ENCODE measurements at places on chromosomes 1 and 21. TPM values are rescaled to one million over a fixed set of nuclear protein-coding genes. Genes with fewer than 3 reads are reported as not detected.

GRCh38 chr1:153990468-153991150 is at the start of gene RPS27:
RPS27 (plus strand) TSS chr1:153990762; CDS start chr1:153990797, 35 bp downstream.
- peak; percentile 93 for DNase-seq

DNA sequence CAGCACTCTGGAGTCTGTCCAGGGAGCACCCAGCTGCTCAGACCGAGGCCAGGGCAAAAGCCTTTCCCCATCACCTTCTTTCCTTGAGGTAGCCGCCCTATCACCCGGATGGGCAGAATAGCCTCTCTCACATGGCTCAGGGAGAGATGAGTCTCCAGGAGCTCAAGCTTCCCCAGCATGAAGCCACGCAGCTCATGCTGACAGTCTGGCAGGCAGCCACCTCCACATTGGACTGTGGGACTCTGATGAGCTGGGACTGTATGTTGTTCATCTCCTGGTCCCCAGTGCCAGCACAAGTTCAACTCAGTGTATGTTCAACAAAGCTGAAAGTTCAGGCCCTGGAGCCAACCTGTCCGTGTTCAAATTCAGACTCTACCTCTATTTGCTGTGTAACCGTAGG is 75.2 kb upstream of the ZC3H12A start:
- DNase-seq, result no peak

GRCh38 chr1:55131801-55132200 is 83.4 kb downstream of the USP24 start:
- no peak for DNase-seq

GRCh38 chr1:17371896-17372295 is at the start of gene PADI6:
PADI6 (plus strand) TSS chr1:17372196; CDS start chr1:17372246, 50 bp downstream.
- DNase-seq, result no peak

- DNase-seq, result peak; percentile 79
Observed at GRCh38 chr1:1083416-1084371, 9.6 kb upstream of the RNF223 start.

- DNase-seq, result no peak
Observed at GRCh38 chr1:209335178-209335577, 248.3 kb upstream of the CAMK1G start.

Gene THEM5
- not detected for total RNA-seq

Gene PBXIP1
- 138 TPM for total RNA-seq

Gene ZNF683
- total RNA-seq, result not detected
